ENCODE measurements at places on chromosomes 2 and 18.

GRCh38 chr2:59232394-59233165, 991.5 kb upstream of the FANCL start:
- no peak for DNase-seq

- no peak for DNase-seq
Observed at GRCh38 chr2:237451643-237452469, 35.2 kb upstream of the MLPH start.

DNA sequence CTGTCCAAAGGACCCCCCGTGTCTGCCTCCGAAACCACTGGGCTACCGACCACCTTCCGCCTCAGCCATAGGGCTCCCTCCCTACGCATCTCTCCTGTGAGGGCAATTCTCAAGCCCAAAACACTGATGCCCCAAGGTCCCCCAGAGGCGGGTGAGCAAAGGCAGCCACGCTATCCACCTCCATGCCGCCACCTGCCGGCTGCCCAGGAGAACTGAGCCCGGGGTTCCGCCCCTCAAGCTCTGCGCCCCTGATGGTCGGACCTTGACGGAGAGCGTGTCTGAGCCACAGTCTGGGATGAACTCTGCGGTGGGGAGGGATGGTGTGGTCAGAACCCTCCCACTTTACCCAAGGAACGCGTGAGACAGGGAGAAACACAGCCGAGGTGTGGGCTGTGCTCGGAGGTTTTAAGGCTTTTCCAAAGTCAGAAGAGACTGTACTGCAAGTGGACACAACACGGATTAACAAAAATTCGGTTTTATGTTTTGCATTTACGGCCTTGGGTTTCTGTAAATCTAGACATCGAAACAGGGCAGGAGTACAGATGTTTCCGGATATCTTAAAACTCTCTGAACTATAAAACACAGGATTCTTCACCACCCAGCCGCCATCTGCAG, 114.1 kb downstream of the ZNF516 start:
- DNase-seq, result no peak

DNA sequence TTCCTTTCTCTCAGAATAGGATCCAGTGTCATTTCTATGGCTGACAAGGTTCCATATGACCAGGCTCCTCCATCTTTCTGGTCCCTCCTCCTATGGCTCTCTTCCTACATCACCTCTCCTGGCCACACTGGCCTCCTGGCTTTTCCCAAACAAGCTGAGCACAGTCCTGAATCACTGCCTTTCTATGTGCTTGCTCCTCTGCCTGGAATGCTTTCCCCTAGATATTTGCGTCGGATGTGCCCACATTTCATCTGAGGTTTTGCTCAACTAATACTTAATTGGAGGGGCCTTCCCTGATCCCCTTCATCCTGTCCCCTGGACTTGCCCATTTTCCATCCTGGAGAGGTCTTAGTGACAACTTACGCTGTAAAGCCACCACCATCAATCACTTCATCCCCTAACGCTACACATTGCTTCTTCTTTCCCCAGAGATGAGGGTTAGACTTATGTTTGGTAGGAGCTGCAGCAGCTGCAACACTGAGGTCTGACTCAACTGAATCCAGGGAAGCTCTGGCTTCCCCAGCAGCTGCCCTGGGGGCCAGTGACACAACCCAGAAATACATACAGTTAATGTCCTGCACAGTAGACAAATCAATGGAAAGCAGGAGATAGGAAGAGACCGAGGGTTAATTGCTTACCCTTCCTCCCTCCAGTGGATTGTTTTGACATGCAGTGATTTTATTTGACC, 42.9 kb downstream of the QPCT start:
- no peak for DNase-seq

DNA sequence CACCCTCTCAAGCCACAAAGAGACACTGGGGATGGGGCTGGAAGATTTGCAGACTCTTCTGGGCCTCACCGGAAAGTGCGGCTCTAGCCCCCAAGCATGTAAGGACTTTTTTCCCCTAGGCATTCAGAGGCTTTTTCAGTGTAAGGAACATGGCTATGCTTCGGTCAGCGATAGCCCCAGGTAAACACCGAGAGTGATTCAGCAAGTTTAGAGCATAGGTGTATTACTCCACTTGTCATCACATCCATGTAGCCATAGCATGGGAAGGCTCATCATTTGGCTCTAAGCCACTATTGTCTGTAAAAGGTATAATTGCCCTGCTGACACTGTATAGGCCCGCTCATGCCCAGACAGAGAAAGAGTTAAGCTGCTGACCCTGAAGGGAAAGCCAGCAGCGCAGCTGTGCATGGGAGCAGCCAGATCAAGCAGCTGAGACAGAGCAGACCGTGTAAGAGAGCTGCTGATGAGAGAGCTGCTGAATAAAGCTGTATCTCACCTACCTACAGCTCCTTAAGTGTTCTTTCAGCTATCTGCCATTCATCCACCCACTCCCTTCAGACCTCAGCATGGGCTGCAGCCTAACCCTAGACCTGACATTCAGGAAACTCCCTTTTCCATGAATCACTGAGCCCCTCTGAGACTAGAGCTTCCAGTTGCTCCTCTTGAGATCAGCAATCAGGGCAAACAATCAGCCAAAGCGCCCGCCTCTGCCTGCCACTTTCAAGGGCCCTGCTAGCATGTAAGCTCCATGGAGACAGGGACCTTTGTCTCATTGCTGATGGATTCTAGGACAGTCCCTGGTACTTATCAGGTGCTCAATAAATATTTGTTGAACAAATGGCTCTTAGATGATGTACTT, 25.5 kb downstream of the LGALSL start:
- DNase-seq, result no peak

- DNase-seq, result peak; percentile 78
Observed at GRCh38 chr2:2845806-2846315, 514.8 kb upstream of the MYT1L start.

All from NCI-H446 (cell line).